CD4-positive, alpha-beta T cell treated with Interleukin-15 for 4 hours (primary cell): ENCODE measurements at places on chromosomes 7 and 10.

DNA sequence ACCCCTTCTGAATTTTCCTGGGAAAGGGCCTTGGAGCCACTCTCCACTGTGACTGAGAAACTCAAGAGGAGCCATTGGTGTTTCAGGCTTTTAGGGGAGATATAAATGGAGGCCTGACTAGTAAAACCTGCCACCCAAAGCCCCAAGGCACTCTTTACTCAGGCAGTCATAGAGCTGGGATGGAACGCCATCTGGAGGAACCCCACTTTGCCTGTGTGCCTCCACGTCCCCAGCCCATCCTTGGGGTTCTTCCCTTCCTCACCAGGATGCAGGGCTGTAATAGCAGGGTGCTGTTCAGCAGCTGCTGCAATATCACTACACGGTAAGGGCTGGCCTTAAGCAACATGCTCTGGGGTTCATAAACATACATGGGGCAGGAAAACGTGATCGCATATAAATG, 232.6 kb downstream of the BAMBI start:
- DNase-seq: no peak

GRCh38 chr10:49620841-49621378, 7.1 kb downstream of the CHAT start:
- DNase-seq: no peak

GRCh38 chr10:17585016-17585415, 32.2 kb downstream of the HACD1 start:
- DNase-seq: no peak

DNA sequence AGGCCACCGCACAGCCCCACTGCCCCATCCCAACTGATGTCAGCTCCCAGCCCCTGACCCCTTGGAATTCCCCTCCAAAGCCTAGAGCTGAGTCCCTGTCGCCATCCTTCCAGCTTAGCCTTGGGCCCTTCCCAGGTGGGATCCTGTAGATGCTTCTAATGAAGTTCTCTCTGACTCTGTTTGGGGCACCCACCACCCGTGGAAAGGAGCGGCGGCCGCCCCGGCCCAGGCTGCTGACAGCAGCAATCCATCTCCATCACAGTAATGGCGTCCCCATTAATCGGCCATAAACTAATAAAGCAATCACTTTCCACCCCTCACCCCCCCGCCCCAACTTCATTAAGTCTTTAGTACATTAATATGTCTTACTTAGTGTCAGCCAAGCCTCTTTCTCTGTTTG, 25.6 kb downstream of the KAZALD1 start:
- no peak for DNase-seq

- DNase-seq: no peak
Observed at GRCh38 chr7:24135003-24135817, 148.8 kb upstream of the NPY start.

DNA sequence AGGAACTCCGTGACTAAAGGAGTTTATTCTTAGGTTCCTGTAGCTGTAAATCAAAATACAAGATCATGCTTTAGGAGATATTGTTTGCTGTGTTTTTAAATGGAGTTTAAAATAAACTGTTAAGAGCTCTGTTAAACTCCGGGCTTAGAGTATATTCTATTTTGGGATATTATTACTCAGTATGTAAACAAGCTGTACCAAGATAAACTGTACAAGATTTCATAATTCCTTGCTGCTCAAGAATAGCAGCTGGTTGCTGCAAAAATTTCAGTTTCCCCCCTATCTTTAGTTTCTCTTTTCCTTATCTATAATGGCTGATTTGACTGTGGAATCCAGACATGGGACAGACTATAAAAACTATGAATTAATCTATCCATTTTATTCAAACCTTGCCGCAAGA, 215.7 kb downstream of the HTR7 start:
- DNase-seq: no peak

DNA sequence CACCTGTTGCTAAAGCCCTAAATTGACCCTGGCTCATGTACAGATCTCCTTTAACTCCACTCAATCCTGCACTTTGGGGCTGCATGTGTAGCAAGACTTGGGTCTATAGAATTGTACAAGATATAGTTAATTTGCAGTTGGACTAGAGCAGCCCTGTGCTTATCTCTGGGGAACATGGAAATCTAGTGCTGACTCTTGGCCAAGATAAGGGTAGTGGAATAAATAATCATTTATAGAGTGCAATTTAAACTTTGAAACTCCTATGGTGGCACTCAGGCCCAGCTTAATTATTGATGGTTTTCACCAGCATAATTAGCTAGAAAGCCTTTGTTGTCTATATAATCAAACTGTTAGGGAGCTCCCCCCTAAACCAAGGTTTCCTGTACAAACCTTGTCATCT, 39.2 kb upstream of the MBL2 start:
- no peak for DNase-seq

DNA sequence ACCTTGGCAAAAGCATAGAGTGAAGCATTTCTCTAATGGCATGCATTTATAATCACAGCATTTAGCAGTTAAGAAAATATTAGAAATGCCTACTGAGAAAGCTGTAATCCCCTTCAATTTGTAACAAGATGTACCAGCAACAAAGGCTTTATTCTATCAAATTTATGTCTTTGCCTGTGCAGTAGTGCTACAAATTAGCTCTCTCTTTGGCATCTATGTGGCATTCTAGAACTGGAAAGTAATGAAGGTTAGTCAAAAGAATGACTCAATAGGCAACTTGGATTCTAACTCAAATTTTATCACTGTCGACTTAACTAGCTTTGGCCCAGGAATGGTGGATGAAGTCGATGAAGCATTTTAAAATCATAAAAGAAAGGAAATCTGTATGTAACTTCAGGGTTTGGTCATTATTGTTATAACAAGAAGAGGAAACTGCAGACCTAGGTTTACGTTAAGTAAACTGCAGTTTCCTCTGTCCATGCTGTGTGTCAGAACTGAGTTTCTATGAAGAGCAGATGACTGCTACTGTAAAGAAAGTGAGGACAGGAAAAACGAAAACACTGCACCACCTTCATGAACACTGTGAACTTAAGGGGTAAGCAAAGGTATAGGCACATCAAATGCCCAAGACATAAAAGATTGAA, 140.0 kb downstream of the RAPGEF5 start:
- DNase-seq: no peak

GRCh38 chr10:87545783-87546182, 41.1 kb downstream of the MINPP1 start:
- DNase-seq: no peak

GRCh38 chr7:1741751-1742554, 71.9 kb downstream of the ELFN1 start:
- DNase-seq: no peak

- DNase-seq: no peak
Observed at GRCh38 chr7:157557263-157557662, 220.5 kb downstream of the DNAJB6 start.

DNA sequence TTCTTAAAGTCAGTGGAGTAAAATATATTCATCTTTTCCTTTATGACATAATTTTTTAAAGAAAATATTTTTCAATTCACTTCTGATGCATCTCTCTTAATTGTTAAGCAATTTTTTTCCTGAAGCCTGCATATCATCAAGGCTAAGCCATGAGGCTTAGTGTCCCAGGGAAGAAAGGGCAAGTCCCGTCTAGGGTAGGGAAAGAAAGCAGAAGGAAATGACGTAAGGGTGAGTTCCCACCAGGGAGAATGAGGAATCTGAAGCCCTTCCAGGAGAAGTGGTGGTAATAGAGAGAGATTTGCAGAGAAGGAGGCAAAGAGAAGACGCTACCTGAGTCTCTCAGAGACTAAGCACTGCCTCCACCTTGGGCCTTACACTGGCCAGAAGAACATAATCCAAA, 96.8 kb upstream of the NFE2L3 start:
- no peak for DNase-seq

DNA sequence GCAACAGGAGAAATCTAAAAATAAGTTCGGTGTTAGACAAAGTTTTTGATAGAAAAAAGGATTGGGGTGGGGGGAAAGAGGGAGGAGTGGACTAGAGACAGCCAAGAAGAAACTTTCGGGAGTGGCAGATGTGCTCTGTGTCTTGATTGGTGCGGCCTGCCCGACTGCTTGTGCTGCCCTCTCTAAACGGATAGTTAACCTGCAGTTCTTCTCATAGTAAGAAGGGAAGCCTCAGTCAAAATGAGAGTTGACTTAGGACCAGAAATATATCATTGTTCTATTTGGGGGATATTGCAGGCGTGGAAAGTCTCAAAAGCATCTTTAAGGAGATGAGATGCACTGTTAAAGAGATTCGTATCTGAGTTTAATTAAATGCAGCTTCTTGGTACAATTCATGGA, 39.3 kb downstream of the UBE3C start:
- DNase-seq: no peak

GRCh38 chr10:1123198-1123597, 67.0 kb downstream of the WDR37 start:
- DNase-seq: no peak

GRCh38 chr10:114441107-114441506, 36.8 kb upstream of the AFAP1L2 start:
- no peak for DNase-seq

DNA sequence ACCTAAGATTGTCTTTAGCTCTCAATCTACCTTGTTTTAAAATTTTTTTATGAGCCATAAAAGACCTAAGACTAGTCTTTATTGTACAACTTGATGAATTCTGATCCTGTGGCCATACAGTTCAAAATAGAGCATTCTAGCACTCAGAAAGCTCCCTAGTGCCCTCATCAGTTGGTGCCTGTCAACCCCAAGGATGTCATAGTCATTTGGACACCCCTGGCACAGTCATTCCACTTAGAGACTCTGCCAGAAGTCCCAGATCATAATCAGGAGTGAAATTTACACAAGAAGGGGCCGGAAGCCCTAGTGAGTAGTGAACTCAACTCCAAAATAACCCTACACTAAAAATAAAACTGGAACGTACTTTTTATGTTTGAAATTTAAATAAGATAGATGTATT, 80.0 kb upstream of the INSIG1 start:
- no peak for DNase-seq

- DNase-seq: peak; percentile 62
Observed at GRCh38 chr10:43396061-43396927, 12.7 kb downstream of the HNRNPF start.

DNA sequence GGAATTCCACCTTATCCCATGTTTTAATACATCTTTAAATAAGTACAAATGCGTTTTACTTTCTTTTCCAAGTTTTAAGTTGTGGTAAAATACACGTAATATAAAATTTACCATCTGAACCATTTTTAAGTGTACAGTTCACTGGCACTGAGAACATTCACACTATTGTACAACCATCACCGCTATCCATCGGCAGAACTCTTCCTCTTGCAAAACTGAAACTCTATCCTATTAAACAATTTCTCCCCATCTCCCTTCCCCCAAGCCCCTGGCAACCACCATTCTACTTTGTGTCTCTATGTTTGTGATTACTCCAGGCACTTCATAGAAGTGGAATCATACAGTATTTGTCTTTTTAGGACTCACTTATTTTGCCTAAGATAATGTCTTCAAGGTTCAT, 33.8 kb downstream of the HIP1 start:
- DNase-seq: no peak

DNA sequence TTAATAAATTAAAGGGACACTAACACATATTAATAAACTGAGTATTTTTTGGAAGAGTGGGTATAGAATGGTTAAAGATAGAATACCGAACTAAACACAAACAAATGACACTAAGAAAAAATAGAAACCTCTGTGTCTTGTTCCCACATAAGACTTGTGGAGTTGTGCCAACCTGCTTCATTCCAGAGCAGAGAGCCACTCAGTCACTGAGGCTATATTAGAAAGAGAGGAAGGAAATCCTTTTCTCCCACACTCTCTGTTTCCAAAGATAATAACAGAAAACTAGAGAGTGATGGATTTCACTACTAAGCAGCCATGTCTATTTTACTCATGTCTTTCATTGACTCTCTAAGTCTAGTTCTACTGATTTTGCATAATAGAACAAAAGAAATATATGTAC, 26.0 kb downstream of the CTNNA3 start:
- no peak for DNase-seq

- DNase-seq: no peak
Observed at GRCh38 chr10:104895981-104896380, 254.9 kb downstream of the SORCS3 start.

- no peak for DNase-seq
Observed at GRCh38 chr7:104528142-104528541, 199.7 kb downstream of the LHFPL3 start.

DNA sequence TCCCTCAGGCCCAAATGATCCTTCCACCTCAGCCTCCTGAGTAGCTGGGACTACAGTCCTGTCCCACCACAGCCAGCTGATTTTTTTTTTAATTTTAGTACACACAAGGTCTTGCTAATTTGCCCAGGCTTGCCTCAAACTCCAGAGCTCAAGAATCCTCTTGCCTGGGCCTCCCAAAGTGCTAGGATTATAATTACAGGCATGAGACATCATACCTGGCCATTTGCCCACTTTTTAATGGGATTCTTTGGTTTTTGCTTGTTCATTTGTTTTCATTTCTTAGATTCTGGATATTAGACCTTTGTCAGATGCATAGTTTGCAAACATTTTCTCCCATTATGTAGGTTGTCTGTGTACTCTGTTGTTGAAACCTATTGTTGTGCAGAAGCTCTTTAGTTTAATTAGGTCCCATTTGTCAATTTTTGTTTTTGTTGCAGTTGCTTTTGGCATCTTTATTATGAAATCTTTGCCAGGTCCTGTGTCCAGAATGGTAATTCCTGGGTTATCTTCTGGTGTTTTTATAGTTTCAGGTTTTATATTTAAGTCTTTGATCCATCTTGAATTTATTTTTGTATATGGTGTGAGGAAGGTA, 95.2 kb downstream of the GLCCI1 start:
- no peak for DNase-seq

DNA sequence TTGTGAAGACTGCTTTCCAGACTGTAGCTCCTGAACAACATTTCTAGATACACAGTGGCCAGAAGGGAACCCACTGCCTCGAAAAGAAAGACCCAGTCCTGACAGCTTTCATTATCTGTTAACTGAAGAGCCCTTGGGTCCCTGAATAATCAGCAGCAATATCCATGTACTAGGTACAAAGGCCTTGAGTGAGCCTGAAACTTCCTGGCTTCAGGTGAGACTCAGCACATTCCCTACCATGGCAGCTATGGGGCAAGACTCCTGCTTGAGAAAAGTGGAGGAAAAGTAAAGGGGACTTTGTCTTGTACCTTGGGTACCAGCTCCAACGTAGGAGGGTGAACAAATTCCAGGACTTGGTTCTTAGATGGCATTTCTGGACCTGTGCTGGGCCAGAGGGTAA, 92.8 kb downstream of the SIRT1 start:
- no peak for DNase-seq

- no peak for DNase-seq
Observed at GRCh38 chr10:79249186-79250121, 97.8 kb upstream of the PPIF start.

DNA sequence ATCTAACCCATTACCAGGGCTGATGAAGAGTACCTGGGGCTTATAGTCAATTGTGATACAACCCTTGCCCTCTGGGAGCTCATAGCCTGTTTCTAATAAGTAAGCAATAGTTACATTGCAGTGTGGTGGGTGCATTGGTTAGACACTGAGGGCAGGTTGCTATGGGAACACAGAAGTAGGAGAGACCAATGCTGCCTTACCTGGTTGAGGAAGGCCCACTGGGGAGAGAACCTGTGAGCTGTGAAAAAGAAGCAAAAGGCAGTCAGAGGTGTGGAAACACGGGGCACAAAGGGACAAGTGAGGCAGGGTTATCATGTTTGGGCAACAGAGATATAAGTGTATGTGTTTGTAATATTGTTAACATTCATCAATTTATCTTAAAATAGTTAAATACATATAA, 51.9 kb downstream of the WDFY4 start:
- no peak for DNase-seq

GRCh38 chr7:81883801-81884393, 114.0 kb upstream of the HGF start:
- DNase-seq: no peak
